Neural crest cell (in vitro differentiated cells): ENCODE measurements at places on chromosomes 2 and 18. TPM values are rescaled to one million over a fixed set of nuclear protein-coding genes. Genes with fewer than 3 reads are reported as not detected.

- DNase-seq = no peak
Measured at GRCh38 chr18:51490860-51491259, 293.4 kb upstream of the MEX3C start.

DNA sequence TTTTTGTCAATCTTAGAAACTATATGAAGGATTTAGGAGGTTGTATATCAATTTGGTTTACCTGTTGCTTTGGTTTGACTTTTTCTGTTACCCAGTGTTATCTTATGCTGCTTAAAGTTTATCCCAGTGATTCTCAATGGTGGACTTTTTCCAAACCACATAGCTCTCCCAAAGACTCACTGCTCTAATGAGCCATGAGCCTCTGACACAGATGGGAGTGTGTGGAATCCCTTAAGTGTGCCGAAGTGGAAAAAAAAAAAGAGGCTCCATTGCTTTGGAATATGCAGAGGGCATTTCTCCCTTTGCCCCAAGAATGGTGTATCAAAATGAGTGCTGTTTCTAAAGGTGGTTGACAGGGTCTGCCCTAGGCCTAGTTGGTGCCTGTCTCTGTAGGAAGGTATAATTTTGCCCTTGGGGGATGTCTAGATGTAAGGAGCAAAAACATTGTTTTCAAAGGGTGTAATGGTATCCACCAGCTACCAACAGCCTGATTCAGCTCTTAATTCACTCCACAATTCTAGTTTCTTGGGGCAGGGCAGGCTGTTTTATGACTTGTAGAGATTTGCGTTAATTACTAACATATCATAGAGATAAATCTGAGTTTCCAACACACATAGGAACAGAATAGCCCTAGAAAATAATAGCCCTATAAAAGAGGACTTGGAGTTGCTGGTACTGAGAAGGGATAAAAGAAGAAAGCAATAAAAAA lies 64.3 kb upstream of the CYP26B1 start:
- no peak for DNase-seq

DNA sequence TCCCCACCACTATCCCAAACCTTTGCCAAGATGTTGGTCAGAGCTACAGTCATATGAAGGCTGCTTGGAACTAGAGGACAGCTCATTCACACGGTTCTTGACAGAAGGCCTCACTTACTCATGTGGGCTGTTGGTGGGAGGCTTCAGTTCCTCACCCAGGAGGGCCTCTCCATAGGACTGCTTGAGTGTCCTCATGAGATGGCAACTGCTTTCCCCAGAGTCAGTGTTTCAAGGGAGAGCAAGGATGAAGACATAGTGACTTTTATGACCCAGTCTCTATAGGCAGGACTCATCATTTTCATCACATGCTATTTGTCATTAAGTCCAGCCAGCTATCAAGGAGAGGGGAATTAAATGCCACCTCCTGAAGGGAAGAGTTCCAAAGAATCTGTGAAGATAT lies 33.4 kb upstream of the OLA1 start:
- no peak for DNase-seq

DNA sequence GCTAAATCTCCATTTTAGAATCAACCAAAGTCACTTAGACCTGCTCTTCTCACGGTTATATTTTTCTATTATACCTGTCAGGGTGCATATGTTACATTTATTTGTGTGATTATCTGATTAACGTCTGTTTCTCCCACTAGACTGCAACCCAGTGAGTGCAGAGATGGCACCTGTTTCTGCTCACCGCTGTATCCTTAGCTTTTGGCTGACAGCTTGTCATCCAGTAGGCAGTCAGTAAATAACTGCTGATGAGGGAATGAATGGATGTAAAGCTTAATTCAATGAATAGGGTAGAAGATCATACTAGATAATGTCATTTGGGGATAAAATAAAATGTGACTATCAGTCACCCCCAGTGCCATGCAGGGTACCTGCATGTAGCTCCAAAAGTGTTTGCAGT lies 6.9 kb upstream of the CHRNA1 start:
- no peak for DNase-seq

GRCh38 chr2:109129356-109129920 lies 433 bp downstream of the SH3RF3 start:
- peak; percentile 10 for DNase-seq

- DNase-seq = no peak
Measured at GRCh38 chr2:240167588-240167880, 27.1 kb upstream of the OTOS start.

DNA sequence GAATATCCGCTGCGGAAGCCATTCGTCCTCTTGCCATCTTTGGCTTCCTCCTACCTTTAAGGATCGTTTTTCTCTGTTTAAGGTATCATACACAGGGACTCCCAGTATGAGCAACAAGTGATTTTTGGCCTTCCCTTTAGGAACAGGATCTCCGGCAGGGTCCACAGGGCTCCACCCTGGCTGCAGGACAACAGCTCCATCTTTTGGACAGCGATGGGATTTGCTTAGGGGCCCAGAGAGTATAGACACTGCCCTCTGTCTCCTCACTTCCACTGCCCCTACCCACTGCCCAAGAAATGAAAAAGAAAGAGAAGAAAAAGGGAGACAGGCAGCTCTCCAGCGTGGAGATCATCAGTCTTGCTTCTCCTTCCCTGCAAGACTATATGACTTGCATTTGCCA lies 224.5 kb downstream of the UXS1 start:
- DNase-seq = peak; percentile 26

DNA sequence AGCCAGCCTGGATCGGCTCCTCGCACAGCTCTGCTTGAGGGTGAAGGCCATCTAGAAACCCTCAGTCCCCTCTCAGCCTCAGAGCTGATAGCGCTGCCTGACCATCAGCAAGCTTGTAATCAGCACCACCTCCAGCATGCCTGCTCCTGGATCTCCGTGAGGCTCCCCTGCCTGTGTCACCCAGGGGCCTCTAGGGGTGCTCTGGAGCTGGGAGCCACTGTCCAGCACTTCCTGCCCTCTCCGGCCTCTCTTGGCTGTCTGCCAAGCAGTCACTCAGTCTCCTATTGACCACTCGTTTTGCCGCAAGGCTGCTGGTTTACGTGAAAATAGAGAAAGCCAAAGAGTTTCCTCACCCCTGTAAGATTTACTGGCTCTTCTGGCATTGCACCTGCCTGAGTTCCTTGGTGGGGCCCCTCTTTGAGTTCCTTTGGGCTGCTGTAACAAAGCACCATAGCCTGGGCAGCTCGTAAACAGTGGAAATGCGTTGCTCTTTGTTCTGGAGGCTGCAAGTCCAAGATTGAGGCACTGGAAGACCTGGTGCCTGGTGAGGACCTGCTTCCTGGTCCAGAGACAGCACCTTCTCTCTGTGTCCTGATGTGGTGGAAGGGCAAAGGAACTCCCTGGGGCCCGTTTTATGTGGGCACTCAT lies 17.9 kb downstream of the CAPN10 start:
- DNase-seq = peak; percentile 48

- no peak for DNase-seq
Measured at GRCh38 chr2:233389601-233390125, 35.4 kb downstream of the DGKD start.

GRCh38 chr2:240219208-240219890 lies 78.9 kb upstream of the OTOS start:
- DNase-seq = no peak

GRCh38 chr2:234680688-234681619 lies 184.1 kb upstream of the ARL4C start:
- no peak for DNase-seq

Gene TMX3
- 47.5 and 48.7 TPM in 2 replicates for total RNA-seq

Gene ZSWIM2
- not detected in 2 replicates for total RNA-seq

Gene KCNS3
- total RNA-seq = 1.4 and 2.7 TPM in 2 replicates

Gene CDH20
- total RNA-seq = 0.36 and 0.63 TPM in 2 replicates

Gene DTNB
- total RNA-seq = 28.9 and 29.5 TPM in 2 replicates

Gene COL4A4
- 0.16 and 0.19 TPM in 2 replicates for total RNA-seq

Gene HYCC2
- total RNA-seq = 14.6 and 17.4 TPM in 2 replicates

Gene CYTIP
- 0.35 TPM in 1 of 2 replicates, not detected in the other for total RNA-seq
